Stimulated activated CD8-positive, alpha-beta memory T cell treated with anti-CD3 and anti-CD28 coated beads, Interleukin-2, amount 100 ng/mL, for 1 hour (primary cell): ENCODE measurements at places on chromosomes 2 and 18.

- DNase-seq = no peak
Observed at GRCh38 chr2:152155209-152155608, 20.4 kb downstream of the STAM2 start.

- DNase-seq = no peak
Observed at GRCh38 chr2:102839668-102840388, 78.0 kb downstream of the TMEM182 start.

DNA sequence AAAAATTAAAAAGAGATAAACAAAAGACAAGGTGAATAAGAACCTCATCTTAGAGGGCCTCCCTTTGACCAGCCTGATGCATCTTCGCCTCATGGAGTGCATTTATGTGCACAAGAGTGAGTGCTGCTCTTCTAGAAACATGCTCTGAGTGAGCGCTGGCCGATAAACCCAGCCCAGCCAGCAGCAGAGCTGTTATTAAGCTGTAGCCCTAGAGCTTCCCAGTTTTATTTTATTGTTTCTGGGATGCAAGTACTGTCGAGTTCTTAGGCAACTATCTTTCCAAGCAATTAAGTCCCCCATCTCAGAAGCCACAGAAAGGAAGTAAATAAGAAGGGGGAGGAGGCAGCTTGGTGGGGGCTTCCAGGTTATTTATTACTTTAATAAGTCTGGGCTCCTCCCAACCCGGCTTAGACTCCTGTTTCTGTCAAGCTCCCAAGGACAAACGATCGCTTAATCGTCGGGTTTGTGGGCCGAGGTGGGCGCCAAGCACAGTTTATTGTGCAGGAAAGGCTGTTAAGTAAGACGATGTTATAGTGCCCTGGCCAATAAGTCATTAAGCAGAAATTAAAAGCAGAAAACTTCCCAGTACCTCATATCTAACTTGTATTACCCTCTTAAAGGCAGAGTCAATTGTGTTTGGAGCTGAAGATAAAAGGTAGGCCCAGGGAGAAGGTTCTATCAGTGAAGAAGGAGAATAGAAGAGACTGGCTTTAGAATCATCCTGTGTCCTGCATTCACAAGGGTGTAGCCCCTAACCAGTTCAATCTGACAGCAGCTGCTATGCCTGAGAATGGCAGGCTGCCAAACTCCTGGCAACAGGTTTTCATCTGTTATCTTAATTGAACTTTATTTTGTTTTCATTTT, 176.3 kb downstream of the PIK3C3 start:
- DNase-seq = no peak

GRCh38 chr2:187294043-187294442, 154.0 kb downstream of the CALCRL start:
- DNase-seq = no peak

DNA sequence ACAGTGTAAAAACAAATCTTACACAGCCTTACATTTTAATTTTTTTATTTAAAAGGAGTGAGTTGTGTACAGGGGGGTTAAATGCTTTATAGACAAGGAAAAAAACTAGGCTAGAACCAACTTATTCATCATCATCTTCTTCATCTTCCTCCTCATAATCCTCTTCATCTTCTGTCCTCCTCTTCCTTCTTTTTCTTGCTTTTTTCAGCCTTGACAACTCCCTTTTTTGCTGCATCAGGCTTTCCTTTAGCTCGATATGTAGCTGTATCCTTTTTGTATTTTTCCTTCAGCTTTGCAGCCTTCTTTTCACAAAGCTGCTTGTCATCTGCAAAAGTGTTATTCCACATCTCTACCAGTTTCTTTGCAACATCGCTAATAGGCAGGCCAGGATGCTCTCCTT, 113.6 kb upstream of the SP5 start:
- no peak for DNase-seq

DNA sequence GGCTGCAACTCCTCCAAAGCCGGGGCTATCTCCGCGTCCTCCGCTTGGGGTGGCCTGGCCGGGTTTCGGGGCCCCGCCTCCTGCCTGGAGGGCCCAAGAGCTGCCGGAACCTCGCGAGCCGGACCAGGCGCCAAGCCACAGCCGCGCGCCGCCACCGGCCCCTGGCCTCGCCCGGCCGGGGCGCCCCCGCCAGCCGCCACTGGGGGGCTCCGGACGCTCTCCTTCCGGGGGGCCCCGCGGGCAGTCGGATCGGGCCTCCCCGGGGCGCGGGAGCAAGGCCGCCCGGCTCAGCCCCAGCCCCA, 17.4 kb upstream of the HAAO start:
- DNase-seq = peak; percentile 46

- DNase-seq = no peak
Observed at GRCh38 chr2:46009315-46009714, 287.9 kb upstream of the EPAS1 start.

DNA sequence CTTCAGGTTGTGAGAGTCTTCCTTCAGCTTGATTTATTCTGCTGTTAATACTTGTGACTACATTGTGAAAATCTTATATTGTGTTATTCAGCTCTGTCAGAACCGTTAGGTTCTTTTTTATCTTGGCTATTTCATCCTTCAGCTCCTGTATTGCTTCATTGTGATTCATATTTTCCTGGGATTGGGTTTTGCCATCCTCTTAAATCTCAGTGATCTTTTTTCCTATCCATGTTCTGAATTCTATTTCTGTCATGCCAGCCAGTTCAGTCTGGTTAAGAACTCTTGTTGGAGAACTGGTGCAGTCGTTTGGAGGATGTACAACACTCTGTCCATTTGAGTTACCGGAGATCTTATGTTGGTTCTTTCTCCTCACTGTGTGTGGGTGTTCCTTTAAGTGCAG, 19.1 kb downstream of the MSTN start:
- DNase-seq = no peak

DNA sequence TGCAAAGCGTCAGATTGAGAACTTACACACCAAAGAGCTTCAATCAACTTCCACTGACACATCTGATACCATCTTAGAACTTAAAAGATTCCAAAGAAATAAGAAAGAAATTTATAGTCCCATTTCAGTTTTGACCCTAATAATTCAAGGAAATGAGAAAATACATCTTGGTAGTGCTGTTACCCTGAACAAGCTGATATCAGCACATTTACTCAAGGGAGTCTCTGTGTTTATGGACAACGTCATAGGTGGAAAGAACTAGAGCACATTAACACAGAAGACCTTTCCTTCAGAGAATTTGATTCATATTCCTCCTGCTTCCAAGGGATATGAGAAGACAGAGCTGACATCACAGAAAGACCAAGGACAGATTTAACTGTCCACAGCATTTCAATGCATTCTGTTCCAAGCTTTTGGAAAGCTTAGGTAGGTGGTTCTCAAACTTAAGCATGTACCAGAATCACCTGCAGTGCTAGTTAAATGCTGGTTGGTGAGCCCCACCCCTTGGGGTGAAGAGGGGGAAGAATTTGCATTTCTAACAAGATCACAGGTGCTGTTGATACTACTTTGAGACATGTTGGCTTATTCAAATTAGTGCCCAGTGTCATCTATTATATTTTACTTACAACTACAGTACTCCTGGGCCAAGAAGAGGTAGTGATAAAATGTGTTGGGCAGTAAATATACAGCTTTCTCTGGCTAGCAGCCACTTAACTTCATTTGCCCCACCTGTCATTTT, 59.8 kb downstream of the LDAH start:
- no peak for DNase-seq

GRCh38 chr2:17058772-17059402, 393.3 kb upstream of the CYRIA start:
- DNase-seq = no peak

DNA sequence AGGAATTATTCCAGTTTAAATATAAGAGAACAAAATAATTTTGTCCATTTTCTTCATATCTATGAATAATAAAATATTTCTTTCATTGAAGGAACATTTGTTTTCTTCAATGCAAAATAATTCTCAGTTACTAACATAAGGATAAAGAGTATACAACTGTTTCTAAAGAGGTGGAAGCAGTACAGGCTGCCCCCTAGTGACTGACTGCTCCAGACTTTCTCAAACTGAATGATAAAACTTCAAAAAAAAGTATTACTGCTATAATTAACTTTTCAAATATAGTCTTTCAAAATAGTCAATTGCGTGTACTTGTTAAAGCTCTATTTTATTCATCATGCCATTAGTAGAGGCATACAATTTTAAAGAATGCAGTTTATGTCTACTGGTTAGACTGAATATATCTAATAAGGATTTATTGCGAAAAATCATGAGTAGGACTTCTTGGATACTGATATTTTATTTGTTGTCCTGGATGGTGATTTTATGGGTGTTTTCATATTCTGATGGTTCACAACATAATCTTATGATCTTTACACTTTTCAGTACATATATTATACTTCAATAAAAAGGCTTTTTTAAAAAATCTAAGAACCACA, 100.1 kb downstream of the WDPCP start:
- DNase-seq = no peak

- no peak for DNase-seq
Observed at GRCh38 chr2:7516484-7517063, 599.4 kb downstream of the RNF144A start.

- no peak for DNase-seq
Observed at GRCh38 chr18:78625847-78626246, 353.8 kb upstream of the SALL3 start.

DNA sequence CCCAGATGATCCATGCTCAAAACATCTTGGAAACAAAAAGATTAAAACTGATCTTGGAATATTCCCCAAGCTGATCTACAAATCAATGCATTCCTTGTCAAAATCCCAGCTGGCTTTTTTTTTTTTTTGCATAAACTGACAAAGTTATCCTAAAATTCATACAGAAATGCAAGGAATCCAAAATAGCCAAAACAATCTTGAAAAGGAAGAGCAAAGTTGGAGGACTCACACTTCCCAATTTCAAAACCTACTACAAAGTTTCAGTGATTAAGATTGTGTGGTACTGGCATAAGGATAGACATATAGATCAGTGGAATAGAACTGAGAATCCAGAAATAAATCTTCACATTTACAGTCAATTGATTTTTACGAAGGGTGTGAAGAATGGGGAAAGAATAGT, 306.8 kb upstream of the MGAT5 start:
- DNase-seq = no peak

GRCh38 chr2:222436040-222436413, 11.7 kb downstream of the SGPP2 start:
- DNase-seq = no peak

DNA sequence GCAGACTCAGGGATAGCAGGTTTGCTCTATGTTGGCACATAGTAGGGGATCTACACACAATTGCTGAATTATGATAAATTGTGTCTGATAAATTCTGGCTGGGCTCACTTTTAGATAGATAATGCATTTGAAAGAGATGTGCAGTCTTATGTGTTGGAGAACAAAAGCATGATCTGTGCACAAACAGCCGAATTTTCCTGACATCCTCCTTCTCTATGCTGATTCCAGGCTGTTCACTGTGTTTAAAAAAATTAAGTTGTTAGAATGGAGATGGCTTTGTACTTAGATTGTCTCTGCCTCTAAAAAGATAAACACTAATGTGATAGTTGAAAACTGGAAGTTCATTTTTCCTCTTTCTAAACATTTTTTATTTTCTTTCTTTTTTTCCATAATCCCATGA, 2.1 kb downstream of the CERS6 start:
- no peak for DNase-seq

- no peak for DNase-seq
Observed at GRCh38 chr18:8799596-8800441, 94.5 kb downstream of the MTCL1 start.

DNA sequence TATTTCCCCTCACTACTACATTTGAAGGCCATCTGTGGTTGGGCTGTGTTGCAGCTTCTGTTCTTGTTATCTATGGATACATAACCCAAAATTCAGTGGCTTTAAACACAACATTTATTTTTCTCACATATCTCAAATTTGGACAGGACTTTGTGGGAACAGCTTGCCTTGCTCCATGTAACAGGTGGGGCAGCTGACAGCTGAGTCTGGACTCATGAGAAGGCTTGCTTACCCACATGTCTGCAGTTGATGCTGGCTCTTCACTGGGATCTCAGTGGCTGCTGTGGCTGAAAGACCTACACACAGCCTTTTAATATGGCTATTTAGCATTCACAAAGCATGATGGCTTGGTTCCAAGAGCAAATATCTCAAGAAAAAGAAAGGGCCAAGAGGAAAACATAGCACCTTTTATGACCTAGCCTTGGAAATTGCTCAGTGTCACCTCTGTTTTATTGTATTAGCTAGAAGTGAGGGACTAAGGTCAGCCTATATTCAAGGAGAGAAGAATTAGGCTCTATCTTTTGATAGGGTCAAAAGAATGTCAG, 296.8 kb upstream of the ZNF521 start:
- DNase-seq = no peak

GRCh38 chr18:524466-524865, 24.0 kb upstream of the COLEC12 start:
- DNase-seq = no peak

GRCh38 chr2:49021271-49021670, 133.0 kb downstream of the FSHR start:
- no peak for DNase-seq

GRCh38 chr2:121196132-121196848, 88.7 kb downstream of the TFCP2L1 start:
- DNase-seq = no peak

DNA sequence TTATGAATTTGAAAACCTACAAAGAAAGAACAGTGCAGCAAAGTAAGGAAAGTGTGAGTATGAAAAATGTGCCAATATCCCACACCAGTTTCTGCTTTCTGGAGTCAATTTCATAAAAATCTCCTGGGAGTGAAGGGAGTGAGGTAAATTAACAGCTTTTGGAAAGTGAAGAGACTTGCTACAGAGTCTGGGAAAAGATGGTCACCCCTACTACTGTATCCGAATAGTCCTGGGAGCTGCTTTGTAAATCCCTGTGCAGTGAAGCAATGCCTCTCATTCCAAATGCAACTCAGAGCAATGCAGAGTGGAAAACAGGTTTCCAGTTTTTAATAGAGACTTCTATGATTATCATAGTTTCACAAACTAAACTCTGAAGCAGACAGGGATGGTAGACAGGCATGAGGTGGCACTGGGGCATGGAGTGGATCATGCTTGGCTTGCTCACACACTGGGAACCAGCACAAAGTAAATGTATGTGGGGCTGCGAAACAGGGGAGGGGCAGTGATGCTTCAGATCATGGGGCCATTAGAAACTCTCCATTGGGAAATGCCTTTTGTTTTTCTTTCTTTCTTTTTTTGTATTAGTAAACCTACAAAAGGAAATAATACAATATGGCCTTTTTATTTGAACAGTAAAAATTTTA, 10.6 kb downstream of the COL5A2 start:
- no peak for DNase-seq

GRCh38 chr2:135279209-135279608, 227.1 kb downstream of the RAB3GAP1 start:
- DNase-seq = no peak

DNA sequence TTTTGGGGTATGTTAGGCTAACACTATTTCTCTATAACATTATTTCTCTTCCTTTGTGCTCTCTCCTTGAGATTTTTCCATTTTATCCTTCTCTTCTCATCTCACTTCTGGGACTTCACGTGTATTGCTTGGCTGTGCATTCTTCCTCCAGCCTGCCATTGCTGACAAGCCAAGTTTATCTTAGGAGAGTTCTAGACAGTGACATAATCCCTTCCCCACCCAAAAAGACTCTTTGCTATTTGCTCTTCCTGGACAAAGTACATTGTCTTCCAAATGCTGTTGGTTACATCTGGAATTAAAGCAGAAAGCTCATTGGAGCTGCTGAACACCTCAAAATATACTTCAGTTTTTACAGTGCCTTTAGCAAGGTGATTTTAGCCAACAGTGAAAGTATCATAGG, 8.9 kb downstream of the TSPYL6 start:
- no peak for DNase-seq
